Hematopoietic multipotent progenitor cell treated with erythropoietin and hydrocortisone succinate and interleukin-3 and kit ligand, for 4 days (in vitro differentiated cells): ENCODE measurements at places on chromosomes 16 and 17.

DNA sequence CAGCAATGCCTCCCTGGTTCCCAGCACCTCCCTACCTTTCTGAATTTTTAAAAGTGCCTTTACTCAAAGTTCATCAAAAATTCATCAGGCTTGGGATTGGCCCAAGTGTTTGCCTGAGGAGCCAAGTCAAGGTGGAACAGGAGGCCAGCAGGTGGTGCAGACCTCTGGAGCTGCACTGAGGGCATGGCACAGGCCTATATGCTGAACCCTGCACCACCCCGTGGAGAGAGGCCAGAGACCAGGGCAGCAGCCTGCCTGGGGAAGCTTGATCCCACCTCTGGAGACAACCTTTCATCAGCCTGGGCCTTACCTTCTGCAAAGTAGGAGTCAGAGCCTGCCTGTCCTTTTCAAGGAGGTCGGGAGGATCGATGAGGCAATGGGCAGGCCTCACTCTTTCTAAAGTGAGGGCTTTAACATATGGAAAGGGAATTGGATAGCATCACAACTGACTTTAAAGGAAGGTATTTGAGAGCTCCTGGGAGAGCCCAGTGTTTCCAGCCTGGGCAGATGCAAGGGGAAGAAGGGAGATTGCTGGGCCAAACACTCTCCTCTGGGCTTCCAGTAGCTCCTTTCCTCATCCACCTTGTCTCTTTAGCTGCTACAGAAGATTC is 31.8 kb upstream of the TMEM132E start:
- DNase-seq: no peak

GRCh38 chr17:57032343-57032742 is 52.7 kb upstream of the AKAP1 start:
- DNase-seq: no peak

GRCh38 chr17:32355649-32356377 is 5.9 kb downstream of the ZNF207 start:
- no peak for DNase-seq

- DNase-seq: peak; percentile 83
These were observed 19.5 kb upstream of the RNF43 start for GRCh38 chr17:58436805-58437239.

GRCh38 chr17:15392326-15392741 is 50.9 kb upstream of the TEKT3 start:
- DNase-seq: no peak

GRCh38 chr17:42667088-42667951 is 8.2 kb downstream of the TUBG2 start:
- peak; percentile 65 for DNase-seq

- DNase-seq: no peak
These were observed 6.2 kb downstream of the ITGAE start for GRCh38 chr17:3794557-3795389.

- DNase-seq: no peak
These were observed 23.4 kb upstream of the ZFHX3 start for GRCh38 chr16:73071131-73071940.

- DNase-seq: no peak
These were observed 13.1 kb downstream of the BCAR1 start for GRCh38 chr16:75238132-75238852.

DNA sequence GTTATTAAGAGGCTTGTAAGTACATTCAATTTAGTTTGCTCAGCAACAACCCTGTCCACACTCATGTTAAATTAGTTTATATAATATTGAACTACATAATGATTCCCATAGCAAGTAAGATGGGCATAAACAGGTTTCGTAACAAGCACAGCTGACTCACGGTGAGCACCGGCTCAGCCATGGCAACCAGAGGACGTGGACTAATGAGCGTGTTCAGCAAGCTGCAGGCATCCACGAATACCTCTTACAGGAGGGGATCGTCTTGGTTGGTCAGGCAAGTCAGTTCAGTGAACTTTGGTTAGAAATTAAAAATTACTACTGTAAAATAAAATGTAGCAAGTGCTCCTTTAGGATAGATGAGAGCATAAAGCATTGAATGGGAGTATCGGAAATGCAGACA is 58.4 kb downstream of the ELAC2 start:
- DNase-seq: no peak

DNA sequence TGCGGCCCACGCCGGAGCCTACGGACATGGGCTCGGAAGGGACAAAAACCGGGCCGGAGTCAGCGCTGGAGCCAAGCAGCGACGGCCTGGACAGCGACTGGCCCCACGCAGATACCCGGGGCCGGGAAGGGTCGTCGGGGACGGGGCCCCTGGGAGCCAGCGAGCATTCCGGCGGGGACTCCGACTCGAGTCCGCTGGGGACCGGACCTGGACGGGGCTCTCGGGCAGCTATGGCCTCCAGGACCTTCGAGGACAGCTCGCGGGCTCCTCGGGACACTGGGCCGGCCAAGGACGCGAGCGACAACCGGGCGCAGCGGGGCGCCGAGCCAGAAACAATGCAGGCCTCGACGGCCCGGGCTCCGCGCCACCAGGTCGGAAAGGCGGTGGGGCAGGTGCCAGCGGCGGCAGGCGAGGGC is 1.0 kb downstream of the MYO15B start:
- DNase-seq: no peak

DNA sequence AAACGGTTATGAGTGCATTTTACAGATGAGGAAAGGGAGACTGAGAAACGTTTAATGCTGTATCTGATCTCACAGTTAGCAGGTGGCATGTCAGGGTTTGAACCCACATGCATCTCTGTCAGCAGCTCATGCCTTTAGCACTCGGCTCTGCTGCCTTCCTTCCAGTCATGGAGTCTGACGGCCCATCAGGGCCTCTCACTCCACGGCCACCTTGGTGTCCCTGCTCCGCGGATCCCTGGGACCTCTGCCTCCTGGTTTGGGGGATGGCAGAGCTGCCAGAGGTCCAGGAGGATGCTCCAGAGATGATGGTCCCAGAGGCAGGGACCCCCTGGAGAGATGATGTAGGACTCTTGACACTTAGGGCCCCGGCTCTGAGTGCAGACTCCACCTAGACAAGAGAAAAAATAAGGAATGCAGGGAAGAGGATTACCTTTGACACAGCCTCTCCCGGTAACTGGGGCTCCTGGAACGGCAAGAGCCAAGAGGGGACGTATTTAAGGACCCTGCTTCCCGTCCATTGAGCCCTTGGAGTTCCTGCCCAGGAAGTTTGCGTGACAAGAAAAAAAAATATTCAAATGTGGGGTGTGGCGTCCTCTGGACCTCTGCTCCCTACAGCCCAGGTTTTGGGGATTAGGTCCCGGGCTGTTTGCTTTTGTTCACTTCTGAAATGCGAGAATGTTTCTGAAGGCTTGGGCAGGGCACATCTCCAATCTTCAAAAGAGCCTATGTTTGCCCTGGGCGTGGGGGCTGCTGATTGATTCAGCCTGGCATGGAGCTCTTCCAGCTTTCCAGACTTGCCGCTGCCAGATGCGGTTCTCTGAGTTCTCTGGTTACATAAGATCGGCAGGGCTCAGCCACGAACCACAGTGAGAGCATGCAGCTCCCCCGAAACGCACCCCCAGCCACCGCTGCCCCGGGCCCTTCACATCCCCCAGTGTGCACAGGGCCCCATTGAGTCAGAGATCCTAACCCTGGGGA is at the start of gene ALDH3A1:
Gene ALDH3A1, minus strand, starts transcription at position 470 of the 978 bp plus-strand sequence. CDS start 3,169 bp downstream, outside the sequence.
- no peak for DNase-seq

- no peak for DNase-seq
These were observed 304.7 kb downstream of the CA10 start for GRCh38 chr17:51853857-51854256.

DNA sequence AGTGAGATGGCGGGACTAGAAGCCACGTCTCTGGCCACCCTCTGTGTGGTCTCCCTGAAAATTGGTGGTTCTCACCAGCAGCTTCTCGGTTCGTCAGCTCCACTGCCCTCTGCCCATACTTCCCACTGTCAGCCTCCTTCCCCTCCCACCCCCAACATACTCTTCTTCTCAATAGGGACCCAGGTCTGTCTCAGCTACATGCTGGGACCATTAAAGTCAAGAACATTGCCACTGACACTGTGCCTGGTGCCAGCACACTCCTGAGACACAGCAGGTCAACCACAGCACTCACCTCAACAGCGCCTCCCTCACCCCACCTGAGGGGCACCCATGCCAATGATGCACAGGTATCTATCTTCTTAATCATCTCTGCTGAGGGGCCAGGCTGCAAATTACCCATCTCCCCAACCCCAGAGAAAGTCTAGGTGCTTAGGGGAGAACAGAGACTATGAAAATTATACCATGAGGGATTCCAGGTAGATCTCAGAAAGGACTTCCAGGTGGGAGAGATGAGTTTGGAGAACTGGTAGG is 1.3 kb downstream of the PLXDC1 start:
- DNase-seq: no peak

DNA sequence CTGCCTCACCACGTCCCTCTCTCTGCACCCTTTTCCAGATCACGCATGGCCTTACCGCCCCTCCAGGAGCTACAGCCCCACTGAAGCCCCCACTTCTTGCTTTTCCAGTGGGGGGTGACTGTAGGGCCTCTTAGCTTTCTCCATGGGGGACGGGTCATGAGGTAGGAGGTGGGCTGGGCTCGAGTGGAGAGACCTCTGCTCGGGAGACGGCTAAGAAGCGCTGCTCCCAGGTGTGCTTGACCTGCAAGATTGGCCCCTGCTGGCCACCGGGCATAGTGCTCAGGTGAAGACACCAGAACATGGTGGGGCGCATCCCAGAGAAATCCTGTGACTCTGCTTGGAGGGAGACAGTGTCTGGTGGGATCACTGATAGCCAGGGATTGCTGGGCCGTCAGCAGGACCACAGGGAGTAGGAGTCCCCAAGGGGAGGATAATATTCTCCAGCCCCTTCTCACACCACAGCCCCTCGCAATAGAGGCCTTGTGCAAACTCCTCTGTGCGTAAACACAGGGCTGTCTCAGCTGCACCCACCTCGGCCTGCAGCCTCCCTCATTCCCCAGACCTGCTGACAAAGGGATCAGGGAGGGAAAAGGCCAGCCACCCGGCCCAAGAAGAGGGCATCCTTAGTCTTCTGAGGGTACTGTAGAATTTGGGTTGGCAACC is 8.9 kb upstream of the GALK1 start:
- DNase-seq: no peak

GRCh38 chr17:8384801-8385378 is 1.9 kb upstream of the RPL26 start:
- DNase-seq: no peak

GRCh38 chr16:57509231-57509923 is 23.1 kb upstream of the DOK4 start:
- DNase-seq: no peak

DNA sequence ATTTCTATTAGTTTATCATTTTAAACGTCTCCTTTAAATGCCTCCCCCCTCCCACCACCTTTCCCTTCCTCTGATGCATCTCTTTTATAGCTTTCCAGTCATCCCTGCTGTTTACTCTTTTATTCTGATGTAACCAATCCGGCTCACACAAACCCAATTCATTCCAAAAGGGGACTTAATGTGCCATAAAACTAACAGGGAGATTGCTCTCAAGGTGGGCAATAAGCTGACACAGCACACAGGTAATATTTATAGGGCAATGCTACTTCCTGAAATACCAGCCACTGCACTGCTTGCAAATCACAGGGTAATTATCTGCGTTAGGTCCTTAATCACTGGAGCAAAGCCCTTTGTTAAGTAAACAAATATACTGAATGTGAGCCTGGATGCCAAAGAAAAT is 23.3 kb upstream of the CA10 start:
- DNase-seq: no peak

- no peak for DNase-seq
These were observed 7.1 kb upstream of the CPSF4L start for GRCh38 chr17:73268582-73269328.

GRCh38 chr16:89080196-89080853 is 13.3 kb upstream of the ACSF3 start:
- DNase-seq: no peak

- no peak for DNase-seq
These were observed 39.0 kb downstream of the NLK start for GRCh38 chr17:28081467-28081866.

GRCh38 chr17:78853926-78854394 is 13.3 kb upstream of the USP36 start:
- DNase-seq: peak; percentile 53

DNA sequence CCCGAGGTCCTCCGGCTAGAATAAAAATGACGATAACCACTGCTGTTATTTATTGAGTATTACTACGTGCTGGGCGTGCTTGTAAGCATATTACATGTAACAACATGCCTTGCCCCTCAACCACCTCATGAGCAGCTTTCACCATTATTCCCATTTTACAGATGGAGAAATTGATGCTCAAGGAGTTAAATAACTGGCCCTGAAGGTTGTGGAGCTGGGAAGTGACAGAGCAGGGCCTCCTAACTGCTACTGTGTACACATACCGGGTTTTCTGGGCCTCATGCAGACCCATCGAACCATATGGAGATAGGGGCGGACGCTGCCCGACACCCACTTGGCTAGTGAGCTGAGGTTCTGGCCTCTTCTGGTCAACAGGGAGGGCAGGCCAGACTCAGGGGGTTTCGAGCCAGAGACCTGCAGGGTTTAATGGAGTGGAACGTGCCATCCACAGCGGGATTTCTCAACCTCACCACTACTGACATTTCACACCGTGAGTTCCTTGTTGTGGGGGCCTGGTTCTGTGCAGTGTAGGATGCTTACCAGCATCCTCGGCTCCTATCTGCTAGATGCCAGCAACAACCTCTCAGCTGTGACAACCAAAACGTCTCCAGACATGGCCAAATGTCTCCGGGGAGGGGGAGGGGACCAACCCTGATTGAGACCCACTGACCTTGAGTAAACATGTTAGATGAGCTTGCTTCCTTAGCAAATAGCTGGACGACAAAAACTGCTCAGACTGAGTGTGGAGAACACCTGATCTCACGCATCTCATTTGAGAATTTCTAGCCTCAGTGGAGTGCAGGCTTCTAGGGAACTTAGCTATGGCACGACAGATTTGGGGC is 432.0 kb downstream of the SLC39A11 start:
- DNase-seq: no peak

- peak; percentile 12 for DNase-seq
These were observed 763 bp upstream of the SOX9 start for GRCh38 chr17:72119873-72120641.

DNA sequence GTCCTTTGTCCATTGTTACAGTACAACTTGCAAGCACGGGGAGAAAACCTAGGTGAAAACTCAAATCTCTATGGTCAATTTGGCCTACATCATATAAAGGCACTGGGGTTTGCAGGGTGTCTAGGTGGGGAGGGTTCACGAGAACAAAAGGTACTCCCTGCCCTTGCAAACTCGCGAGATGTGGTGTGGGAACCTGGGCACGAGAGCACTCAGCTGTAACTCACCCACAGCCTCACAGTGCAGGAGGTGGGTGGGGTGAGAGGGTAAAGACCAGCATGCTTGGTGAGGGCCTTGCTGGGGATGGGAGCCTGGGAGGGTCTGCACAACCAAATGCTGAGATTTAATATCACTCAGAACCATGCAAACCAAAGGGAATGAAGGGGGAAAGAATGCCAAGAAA is 18.4 kb upstream of the ZNF594 start:
- no peak for DNase-seq
